ENCODE measurements at places on chromosomes 13 and 19. TPM values are rescaled to one million over a fixed set of nuclear protein-coding genes. Genes with fewer than 3 reads are reported as not detected.

GRCh38 chr19:43152214-43152613, 34.1 kb downstream of the PSG5 start:
- H3K4me3 ChIP-seq = no peak overlapping the region
- H3K27ac ChIP-seq = no peak overlapping the region

DNA sequence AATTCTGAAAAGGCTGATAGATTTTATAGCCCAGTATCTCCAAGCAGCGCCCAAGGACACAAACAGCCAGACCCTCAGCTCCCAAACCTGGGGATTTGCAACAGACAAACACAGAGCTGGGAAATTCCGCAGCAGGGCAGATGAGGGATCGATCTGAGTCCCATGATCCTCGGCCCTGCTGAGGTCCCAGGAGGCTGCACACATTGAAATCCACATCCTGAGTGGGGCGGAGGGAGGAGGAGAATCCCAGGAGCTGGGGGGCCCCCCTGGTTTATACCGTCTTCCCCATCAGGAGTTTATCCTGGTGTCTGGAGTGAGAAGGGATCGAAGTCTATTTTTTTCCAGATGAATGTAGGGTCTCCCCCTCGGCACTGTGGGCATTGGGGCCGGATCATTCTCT, 49.3 kb downstream of the GNG7 start:
- no peaks in the 10 kb centered on the region for H3K4me1 ChIP-seq
- no peaks in the 10 kb centered on the region for H3K36me3 ChIP-seq
- no peak overlapping the region for H3K27ac ChIP-seq
- no peak overlapping the region for H3K4me3 ChIP-seq

The TMEM255B gene
- total RNA-seq = 0.86 TPM

The DAND5 gene
- not detected for total RNA-seq

- peaks cover 35% of the 10 kb centered on the region for H3K4me1 ChIP-seq
- DNase-seq = no peak
- H3K27me3 ChIP-seq = no peaks in the 10 kb centered on the region
- peaks cover 5% of the 10 kb centered on the region for H3K36me3 ChIP-seq
Measured at GRCh38 chr19:12794196-12794941, 3.1 kb downstream of the JUNB start.

DNA sequence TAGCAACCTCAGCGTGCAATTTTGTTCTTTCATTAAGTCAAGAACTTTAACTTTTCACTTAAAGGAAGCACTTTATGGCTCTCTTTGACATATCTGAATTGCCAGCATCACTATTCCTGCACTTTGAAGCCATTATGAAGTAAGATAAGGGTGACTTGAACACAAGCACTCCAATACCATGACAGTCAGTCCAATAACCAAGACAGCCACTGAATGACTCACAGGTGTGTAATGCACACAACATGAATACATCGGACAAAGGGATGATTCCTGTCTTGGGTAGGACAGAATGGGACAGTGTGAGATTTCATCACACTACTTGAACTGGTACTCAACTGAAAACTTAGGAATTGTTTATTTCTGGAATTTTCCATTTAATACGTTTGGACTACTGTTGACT, 233.7 kb upstream of the IPO5 start:
- no peak overlapping the region for H3K27ac ChIP-seq
- no peaks in the 10 kb centered on the region for H3K4me1 ChIP-seq
- no peak overlapping the region for H3K4me3 ChIP-seq
- DNase-seq = no peak
- peaks cover 13% of the 10 kb centered on the region for H3K27me3 ChIP-seq

GRCh38 chr13:95199896-95200295, 101.4 kb downstream of the ABCC4 start:
- H3K27me3 ChIP-seq = no peaks in the 10 kb centered on the region
- H3K4me1 ChIP-seq = no peaks in the 10 kb centered on the region
- no peak for DNase-seq
- no peak overlapping the region for H3K27ac ChIP-seq

DNA sequence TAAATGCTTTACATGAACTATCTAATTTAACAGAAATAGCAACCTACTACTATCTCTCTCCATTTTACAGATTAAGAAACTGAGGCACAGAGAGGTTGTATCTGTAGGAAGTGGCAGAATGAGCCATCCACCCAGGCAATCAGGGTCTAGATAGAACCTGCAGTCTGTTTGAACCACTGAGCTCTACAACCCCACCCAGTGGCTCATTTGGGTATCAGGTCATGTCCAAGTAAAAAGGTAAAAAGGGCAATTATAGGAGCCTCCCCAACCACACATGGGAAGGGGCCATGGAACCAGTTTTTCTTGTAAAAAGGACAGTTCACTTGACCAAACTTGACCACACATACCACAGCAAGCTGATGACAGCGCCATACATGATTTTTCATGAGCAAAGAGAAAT, 92.9 kb upstream of the SGCG start:
- H3K27ac ChIP-seq = no peak overlapping the region
- H3K27me3 ChIP-seq = peaks cover 32% of the 10 kb centered on the region
- no peaks in the 10 kb centered on the region for H3K36me3 ChIP-seq
- DNase-seq = no peak
- H3K4me3 ChIP-seq = no peak overlapping the region

DNA sequence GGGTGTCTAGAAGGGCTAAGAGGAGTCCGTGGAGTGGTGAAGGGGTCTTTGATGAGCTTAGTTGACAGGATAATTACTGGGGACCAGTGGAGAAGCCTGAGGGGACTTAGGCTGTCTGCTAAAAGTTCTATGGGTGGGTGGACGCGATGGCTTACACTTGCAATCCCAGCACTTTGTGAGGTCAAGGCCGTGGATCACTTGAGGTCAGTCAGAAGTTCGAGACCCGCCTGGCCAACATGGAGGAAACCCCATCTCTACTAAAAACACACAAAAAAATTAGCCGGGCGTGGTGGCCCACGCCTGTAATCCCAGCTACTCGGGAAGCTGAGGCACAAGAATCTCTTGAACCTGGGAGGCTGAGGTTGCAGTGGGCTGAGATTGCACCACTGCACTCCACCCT, 2.8 kb upstream of the GSK3A start:
- H3K4me1 ChIP-seq = peaks cover 35% of the 10 kb centered on the region
- no peak for DNase-seq
- peak overlapping the region; percentile 96 for H3K4me3 ChIP-seq
- no peaks in the 10 kb centered on the region for H3K27me3 ChIP-seq
- H3K27ac ChIP-seq = peak overlapping the region; percentile 90
- H3K36me3 ChIP-seq = no peaks in the 10 kb centered on the region

GRCh38 chr13:98525456-98526181, 51.3 kb downstream of the STK24 start:
- peak overlapping the region; percentile 98 for H3K27ac ChIP-seq
- no peak for DNase-seq
- H3K36me3 ChIP-seq = no peaks in the 10 kb centered on the region

The KISS1R gene
- 0.99 TPM for total RNA-seq

- no peaks in the 10 kb centered on the region for H3K4me1 ChIP-seq
- no peaks in the 10 kb centered on the region for H3K36me3 ChIP-seq
- H3K27ac ChIP-seq = no peak overlapping the region
Measured at GRCh38 chr13:68124437-68125086, 894.4 kb upstream of the PCDH9 start.

GRCh38 chr13:22848539-22849052, 332.2 kb upstream of the SGCG start:
- no peak for DNase-seq
- H3K27ac ChIP-seq = no peak overlapping the region
- H3K4me3 ChIP-seq = no peak overlapping the region
- no peaks in the 10 kb centered on the region for H3K36me3 ChIP-seq

The SAE1 gene
- 37.0 TPM for total RNA-seq

DNA sequence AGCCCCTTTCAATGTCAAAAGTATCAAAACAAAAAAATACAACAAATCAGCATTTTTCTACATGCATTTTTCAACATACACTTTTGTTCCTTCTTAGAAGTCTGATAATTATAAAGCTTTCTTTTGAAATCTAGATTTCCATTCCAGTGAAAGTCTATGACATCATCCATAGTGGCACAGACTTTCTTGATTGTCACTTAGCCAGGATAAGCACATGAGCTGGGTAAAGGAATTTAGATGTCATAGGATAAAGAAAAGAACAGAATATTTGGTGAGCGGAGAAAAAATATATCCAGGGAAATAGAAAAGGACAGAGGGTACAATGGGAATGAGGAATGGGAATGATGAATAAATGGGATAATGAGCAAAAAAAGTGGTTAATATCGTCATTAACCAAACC, 15.1 kb upstream of the TRPC4 start:
- H3K4me1 ChIP-seq = no peaks in the 10 kb centered on the region
- no peak overlapping the region for H3K27ac ChIP-seq
- H3K4me3 ChIP-seq = no peak overlapping the region
- no peak for DNase-seq
- no peaks in the 10 kb centered on the region for H3K27me3 ChIP-seq

DNA sequence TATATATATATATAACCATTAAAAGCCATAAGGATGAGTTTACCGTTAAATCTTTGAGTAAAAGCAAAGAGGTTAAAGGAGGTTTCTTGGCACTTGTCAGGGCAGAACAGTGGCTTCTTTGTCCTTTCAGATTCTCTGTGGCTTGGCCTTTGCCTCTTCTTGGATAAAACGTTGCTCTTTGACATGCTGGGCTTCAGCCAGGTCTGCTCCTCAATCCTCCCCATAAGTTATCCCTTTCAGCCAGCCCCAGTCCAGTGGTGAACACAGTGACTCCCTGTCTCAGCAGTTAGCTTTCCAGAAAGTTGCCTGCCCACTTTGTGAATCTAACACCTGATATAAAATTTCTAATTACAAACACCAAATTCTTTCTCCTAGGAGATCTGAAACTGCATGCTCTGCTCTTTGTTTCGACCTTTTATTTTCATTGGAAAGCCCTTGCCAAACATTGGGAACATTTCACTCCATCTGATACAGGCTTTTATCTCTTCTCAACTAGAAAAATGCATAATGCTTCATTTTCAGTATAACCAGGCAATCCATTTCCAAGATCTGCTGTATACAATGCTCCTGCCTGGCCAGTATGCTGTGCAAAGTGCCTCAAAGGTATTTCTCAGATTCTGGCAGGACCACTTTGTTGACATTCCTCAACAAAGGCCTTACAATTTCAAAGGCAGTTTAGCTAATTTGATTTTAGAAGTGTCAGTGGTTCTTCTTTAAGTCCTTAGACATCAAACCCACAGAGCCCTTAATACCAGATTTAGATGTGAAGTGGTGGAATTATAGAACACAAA, 16.2 kb upstream of the MED4 start:
- DNase-seq = no peak
- peaks cover 12% of the 10 kb centered on the region for H3K4me1 ChIP-seq

The KIR2DL4 gene
- not detected for total RNA-seq

The EDNRB gene
- not detected for total RNA-seq

The S1PR2 gene
- total RNA-seq = 18.1 TPM

The ZNF471 gene
- 0.23 TPM for total RNA-seq

GRCh38 chr19:32172566-32173160, 172.7 kb upstream of the ZNF507 start:
- H3K4me3 ChIP-seq = no peak overlapping the region
- DNase-seq = no peak
- H3K36me3 ChIP-seq = no peaks in the 10 kb centered on the region
- H3K27me3 ChIP-seq = peaks cover 18% of the 10 kb centered on the region
- no peaks in the 10 kb centered on the region for H3K4me1 ChIP-seq
- H3K27ac ChIP-seq = no peak overlapping the region

DNA sequence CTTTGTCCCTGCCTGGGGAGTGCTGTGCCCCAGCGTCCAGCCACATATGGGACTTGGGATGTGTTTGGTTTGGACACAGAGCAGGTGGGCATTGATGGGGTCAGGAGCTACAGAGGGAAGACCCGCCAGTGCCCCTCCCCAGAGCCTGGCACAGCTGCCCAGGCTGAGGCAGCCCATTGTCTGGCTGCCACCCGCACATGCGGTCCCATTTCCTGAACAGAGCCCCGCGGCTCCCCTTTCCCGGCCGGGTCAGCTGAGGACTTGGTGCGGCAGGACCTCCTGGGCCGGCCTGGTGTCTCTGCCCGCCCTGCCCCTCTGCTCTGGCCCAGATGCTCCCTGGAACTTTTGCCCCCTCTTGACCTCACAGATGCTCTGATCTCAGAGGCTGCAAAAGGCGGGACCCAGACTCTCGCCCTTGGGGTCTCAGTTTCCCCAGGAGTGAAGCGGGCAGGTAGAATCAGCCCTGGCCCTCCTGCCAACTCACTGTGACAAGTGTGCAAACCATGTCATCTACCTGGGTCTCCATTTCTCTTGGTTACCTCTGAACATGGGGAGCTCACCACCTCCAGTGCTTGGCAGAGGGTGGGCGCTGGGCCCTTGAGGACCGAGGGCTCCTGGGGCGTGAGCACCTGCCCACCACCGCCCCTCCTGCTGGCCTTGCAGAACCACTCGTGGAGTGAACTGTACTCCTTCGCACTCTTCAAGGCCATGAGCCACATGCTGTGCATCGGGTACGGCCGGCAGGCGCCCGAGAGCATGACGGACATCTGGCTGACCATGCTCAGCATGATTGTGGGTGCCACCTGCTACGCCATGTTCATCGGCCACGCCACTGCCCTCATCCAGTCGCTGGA, 17.8 kb downstream of the HCN2 start:
- H3K27ac ChIP-seq = no peak overlapping the region
- no peaks in the 10 kb centered on the region for H3K27me3 ChIP-seq
- DNase-seq = no peak
- H3K36me3 ChIP-seq = no peaks in the 10 kb centered on the region

The TMIGD2 gene
- 7.9 TPM for total RNA-seq

GRCh38 chr13:91948736-91949135, 550.3 kb downstream of the GPC5 start:
- H3K4me1 ChIP-seq = no peaks in the 10 kb centered on the region
- H3K27me3 ChIP-seq = no peaks in the 10 kb centered on the region
- no peak overlapping the region for H3K4me3 ChIP-seq
- H3K27ac ChIP-seq = no peak overlapping the region
- no peaks in the 10 kb centered on the region for H3K36me3 ChIP-seq
- DNase-seq = no peak

GRCh38 chr19:7833225-7834099, 3.4 kb downstream of the EVI5L start:
- no peaks in the 10 kb centered on the region for H3K36me3 ChIP-seq
- no peak for DNase-seq
- H3K4me1 ChIP-seq = peaks cover 23% of the 10 kb centered on the region
- H3K27me3 ChIP-seq = no peaks in the 10 kb centered on the region

GRCh38 chr19:1574354-1575136, 6.4 kb upstream of the MEX3D start:
- H3K4me1 ChIP-seq = peaks cover 10% of the 10 kb centered on the region
- H3K4me3 ChIP-seq = no peak overlapping the region
- peaks cover 6% of the 10 kb centered on the region for H3K27me3 ChIP-seq

- H3K4me1 ChIP-seq = peaks cover 2% of the 10 kb centered on the region
- DNase-seq = no peak
- no peak overlapping the region for H3K27ac ChIP-seq
- no peaks in the 10 kb centered on the region for H3K36me3 ChIP-seq
Measured at GRCh38 chr19:883661-884211, 9.3 kb downstream of the MED16 start.

The THSD1 gene
- 0.68 TPM for total RNA-seq

- H3K4me1 ChIP-seq = peaks cover 17% of the 10 kb centered on the region
- H3K36me3 ChIP-seq = no peaks in the 10 kb centered on the region
- no peak for DNase-seq
- no peaks in the 10 kb centered on the region for H3K27me3 ChIP-seq
- peak overlapping the region; percentile 47 for H3K27ac ChIP-seq
Measured at GRCh38 chr19:33819506-33819879, 22.8 kb downstream of the KCTD15 start.

The IL11 gene
- total RNA-seq = 0.25 TPM

- H3K4me1 ChIP-seq = peaks cover 25% of the 10 kb centered on the region
- H3K27ac ChIP-seq = no peak overlapping the region
- H3K27me3 ChIP-seq = peaks cover 66% of the 10 kb centered on the region
Measured at GRCh38 chr19:13020002-13020414, 24.7 kb downstream of the NFIX start.

- H3K4me3 ChIP-seq = no peak overlapping the region
- H3K36me3 ChIP-seq = no peaks in the 10 kb centered on the region
- H3K27me3 ChIP-seq = no peaks in the 10 kb centered on the region
Measured at GRCh38 chr19:27392027-27392632, 1820.8 kb downstream of the UQCRFS1 start.

All from T-helper 17 cell (primary cell).